ENCODE measurements at places on chromosomes 12 and 14.

DNA sequence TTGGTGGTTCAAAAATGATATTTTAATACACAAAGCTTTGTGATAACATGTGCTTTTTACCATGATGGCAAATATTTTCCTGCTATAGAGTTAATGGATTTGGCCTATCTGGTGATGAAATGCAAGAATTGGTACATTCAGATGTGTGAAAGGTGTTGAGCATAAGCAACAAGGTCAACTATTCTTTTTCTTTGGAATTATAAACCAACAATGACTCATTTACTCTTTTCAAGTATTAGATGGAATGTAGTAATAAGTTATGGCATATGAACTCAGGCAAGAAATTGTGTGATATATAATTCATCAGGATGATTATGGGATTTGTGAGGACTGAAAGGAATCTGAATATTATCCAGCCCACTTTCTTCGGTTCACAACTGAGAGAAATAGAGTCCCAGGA, 471.4 kb downstream of the ETNK1 start:
- DNase-seq = no peak

DNA sequence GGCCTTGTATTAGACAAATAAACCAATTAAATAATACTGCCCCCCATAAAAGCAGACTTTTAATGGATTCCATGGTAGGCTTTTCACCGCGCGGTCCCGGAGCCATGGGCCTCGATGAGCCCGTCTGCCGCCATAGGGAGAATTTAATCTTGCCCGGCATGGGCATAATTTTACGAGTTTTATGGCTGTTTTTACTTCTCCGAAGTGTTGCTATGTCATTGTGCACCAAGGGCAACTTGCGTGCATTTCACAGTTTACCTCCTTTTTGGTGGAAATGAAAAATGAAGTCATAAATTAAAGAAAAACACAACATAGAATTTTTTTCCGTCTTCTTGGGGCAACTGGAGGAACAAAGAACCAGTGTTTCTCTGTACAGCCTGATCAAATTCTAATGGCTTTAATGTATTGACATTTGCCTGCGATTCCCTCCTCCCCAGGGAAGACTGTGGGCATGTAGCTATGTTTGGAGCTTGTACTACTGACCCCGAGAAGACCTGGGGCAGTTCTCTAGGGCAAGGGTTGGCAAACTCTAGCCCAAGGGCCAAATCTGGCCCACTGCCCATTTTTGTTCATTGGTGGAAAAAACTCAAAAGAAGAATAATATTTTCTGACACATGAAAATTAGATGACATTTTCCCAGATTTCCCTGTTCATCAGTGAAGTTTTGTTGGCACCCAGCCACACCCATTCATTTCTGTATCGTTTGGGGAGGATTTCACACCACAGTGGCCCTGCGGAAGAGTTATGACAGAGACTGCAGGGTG, 142.7 kb downstream of the CHST11 start:
- no peak for DNase-seq

GRCh38 chr14:103023881-103024473, 33.4 kb downstream of the CDC42BPB start:
- DNase-seq = no peak

DNA sequence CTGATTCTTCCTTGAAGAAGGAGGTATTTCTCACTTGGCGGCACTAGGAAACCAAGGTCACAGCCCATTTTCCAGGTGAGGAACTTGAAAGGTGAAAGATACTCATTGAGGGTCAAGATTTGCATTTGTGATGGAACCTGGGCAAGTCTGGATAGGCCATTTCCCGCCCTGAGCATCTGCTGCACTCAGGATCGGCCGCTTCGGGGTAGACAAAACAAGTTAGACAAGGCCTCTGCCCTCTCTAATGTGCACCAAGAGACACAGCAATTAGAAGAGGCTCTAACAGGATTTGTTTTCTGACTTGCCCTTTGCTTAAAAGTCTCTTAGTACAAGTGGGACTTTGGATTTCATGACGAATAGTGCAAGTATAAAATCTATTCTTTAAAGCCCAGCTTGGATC, 167.2 kb downstream of the KTN1 start:
- DNase-seq = no peak

DNA sequence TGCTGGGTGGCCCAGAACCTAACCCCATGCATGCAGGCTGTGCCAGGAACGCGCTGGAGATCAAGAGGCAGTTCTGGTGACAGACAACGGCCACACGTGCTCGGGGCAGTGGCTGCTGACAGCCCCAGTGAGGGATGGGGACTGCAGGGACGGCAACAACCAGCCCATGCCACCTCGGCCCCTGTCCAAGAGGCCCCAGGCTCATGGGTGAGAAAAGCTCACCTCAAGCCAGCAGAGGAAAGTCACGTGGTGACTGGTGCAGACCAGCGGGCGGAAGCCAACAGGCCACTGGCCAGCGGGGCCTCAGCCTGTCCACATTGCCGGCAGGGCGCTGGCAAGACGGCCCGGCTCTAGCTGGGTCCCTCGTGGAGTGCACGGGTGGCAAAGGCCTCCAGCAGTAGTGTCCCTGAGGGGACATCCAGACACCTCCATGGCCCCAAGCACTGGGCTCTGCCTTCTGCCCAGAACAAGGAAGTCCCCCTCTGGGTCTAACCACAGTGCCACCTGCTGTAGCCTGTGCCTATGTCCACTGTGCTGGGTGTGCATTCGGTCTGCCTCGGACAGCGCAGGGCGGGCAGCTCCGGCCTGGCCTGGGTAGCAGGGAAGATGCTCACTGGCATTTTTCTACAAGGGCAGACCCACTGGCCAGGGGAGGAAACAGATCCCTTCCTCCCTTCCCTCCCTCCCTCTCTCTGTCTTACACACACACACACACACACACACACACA, 134.1 kb downstream of the NCOR2 start:
- DNase-seq = no peak

DNA sequence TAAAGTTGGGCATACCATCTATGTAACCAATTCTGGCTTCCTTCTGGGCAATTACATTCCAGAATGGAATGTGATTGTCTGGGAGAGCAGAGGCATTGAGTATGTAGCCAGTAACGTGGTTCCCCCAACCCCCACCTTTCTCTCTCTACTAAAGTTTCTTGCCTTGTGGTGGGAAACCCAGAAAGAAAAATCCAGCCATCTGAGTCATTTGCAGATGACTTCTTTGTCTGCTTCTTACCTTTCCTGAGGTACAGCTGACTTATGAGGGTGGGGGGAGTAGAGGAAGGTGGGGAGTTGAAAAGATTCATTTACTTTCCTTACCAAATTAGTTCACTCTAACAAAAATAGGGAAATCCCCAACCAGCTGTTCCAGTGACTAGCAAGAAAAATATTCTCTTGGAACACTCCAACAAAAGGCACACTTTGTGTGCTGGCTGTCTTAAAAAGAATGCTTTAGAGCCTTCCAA, 112.1 kb upstream of the FRMD6 start:
- DNase-seq = peak; percentile 93

DNA sequence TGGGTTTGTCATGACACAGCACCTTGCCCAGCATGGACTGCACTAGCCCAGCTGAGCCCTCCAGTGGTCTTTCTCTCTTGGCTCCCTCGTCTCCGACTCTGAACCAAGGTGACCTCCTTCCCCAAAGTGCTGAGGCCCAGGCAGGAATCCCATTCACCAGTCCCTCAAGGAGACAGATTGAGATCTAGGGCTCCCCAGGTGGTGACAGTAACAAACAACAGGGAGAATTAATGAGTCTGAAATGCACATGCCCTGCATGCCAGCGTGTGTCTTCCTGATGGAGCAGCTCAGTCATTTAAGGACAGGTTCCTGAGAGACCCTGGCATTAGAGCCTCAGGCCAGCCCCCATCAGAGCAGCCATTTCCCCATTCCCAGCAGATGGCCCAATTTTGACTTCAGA, 51.4 kb upstream of the OAS1 start:
- DNase-seq = no peak

DNA sequence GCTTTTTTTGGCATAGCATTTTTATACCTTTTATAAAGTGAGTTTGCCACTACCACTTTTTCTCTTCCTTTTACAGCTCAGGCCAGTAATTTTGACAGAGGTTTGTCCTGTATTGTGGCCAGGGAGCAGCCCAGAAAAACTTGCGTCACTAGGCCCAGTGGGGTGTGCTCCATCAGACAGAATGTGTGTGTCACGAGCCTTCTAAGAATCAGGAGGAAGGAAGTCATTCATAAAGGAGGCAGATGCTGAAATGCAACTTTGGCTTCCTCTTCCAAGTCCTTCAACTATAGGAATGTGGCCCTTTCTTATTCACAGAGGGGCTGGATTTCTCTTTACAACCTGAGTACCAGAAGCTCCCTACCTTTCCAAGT, 10.1 kb upstream of the RAB35 start:
- no peak for DNase-seq

- no peak for DNase-seq
Observed at GRCh38 chr12:126998031-126998430, 1268.9 kb upstream of the TMEM132C start.

GRCh38 chr12:102120886-102121285, 903 bp downstream of the PARPBP start:
- DNase-seq = peak; percentile 5

GRCh38 chr14:52277552-52277951, 10.1 kb downstream of the PTGDR start:
- DNase-seq = no peak

GRCh38 chr12:21882635-21883034, 58.6 kb downstream of the ABCC9 start:
- no peak for DNase-seq

DNA sequence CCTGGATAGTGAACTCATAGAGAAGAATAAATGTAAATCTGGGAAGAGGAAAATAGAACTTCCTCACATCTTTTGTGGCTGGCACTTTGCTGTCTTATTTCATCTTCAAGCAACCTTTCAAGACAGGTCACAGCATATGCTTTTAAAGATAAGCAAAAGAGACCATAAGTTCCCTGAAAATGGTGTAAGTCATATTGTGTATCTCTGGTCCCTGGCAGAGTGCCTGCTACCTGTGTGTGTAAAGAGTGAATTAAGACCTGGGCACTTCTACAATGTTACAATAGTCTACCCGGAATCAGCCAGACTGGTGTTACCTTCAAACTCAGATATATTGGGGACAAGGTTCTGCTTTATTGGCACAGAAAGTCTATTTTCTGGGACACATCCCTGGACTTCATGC, 168.8 kb downstream of the SLC2A13 start:
- DNase-seq = no peak

GRCh38 chr12:121352682-121353018, 439 bp upstream of the ANAPC5 start:
- DNase-seq = no peak

GRCh38 chr12:94285943-94286582, 137.7 kb downstream of the PLXNC1 start:
- no peak for DNase-seq

DNA sequence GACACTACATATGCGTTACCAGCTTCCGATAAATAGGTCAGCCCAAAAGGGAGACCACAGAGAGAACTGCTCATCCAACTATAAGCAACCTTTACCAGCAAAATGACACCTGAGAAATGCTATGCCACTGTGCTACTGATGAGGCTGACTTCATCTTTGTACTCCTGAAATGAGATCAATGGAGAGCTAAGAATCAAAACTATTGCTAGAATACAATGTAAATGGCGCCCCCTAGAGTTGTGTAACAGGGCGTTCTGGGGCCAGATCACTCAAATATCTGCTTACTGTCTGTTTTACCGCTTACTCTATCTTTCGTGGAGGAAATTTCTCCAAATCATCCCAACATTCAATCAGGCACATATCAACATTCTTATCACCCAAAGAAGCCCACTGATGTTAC, 4.6 kb downstream of the ZNF384 start:
- no peak for DNase-seq

DNA sequence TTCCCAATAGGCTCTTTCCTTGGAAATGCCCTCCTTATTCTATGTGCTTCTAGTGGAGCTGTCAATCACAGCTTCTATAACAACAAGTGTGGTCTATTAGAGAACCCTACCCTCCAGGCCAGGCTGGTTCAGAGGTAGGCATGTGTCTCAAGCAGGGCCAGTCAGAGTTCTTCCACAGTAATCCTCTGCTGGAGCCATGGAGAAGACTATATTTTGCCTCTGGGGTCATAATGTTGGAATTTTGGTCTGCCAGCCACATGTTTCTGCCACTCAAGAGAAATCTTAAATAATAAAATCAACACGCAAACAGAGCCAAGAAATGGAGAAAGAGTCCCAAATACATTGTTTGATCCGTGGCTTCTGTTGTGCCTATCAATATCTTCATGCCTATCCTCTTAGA, 23.8 kb upstream of the FICD start:
- DNase-seq = no peak

- peak; percentile 68 for DNase-seq
Observed at GRCh38 chr12:65335021-65335714, 56.7 kb downstream of the MSRB3 start.

- DNase-seq = no peak
Observed at GRCh38 chr12:119432949-119433348, 98.4 kb downstream of the CCDC60 start.

DNA sequence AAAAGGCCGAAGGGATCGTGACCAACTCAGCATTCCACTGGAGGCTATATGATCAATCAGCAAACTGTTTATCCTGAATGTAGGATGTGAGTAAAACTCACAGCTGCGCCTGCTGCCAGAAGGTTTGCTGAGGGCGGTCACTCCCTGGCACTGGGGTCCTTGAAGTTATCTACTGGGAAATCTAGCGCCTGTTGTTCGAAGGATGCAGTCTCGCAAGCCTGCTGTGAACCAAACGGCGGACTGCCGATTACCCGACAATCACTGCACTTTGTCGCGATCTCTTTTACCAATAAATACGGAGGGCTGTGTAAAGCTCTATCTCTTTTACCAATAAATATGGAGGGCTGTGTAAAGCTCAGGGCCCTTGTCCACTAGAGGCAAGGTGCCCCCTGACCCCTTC, 12.9 kb downstream of the DDX51 start:
- DNase-seq = no peak

- no peak for DNase-seq
Observed at GRCh38 chr14:90201344-90201743, 55.0 kb upstream of the PSMC1 start.

- DNase-seq = no peak
Observed at GRCh38 chr12:52200086-52200780, 8.4 kb upstream of the KRT80 start.

GRCh38 chr14:87264272-87264785, 728.7 kb downstream of the GALC start:
- DNase-seq = no peak

DNA sequence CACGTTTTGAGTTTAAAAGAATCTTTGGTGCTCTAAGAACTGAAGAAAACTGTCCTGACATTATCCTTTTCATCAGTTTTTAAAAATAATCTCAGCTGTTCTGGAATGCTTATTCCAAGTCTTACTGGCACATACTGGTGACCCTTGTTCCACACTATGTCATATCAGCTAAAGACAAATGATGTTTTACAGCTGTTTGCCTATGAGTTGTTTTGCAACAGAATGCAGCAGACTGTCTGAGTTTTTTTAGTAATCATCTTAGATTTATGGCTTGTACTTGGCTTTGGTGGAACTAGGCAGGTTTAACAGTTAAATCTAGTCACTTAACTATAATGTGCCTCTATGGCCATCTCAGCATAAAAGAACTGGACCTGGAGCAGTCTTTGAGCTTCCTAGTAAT, 91.6 kb upstream of the GRIN2B start:
- DNase-seq = no peak

GRCh38 chr14:19918553-19919264, 1.7 kb upstream of the OR4K5 start:
- DNase-seq = no peak
